ENCODE measurements at places on chromosomes 3 and 15.

DNA sequence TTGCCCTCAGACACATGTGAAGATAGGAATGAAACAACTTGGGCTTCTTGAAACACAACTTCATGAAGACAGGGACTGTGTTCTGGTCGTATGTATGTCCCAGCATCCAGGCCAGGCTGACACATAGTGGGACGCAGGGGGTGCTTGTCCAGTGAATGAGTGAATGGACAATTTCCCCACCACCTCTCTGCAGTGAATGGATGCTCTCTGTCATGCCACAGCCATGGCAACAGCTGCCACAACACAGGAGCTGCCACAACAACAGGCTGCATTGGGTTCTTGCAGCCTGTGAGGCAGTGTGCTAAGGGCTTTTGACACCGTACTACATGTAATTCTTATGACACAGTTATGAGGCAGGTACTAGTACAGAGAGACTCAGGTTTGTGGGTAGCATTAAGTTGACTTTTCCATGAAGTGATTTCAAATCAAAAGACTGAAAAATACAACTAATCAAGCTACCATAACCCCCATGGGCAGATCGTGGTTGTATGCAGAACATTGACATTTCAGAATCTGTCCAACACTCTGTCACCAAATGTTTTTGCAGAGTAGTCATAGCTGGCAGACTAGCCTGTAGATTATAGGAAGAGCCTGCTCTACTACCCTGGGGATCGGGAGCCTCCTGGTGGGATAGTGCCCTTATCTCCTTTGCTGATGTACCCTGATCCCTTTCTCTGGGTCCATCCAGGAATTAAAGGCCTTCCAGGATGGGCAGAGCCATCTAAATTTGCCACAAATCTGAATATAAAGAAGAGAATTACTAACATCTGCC, 40.8 kb downstream of the CLSTN2 start:
- DNase-seq, result no peak

GRCh38 chr3:45381168-45381852, 7.1 kb upstream of the LARS2 start:
- DNase-seq, result no peak

GRCh38 chr3:100516838-100517237, 24.4 kb downstream of the TMEM45A start:
- DNase-seq, result no peak

GRCh38 chr3:163951397-163951987, 1126.8 kb downstream of the SI start:
- DNase-seq, result no peak

- DNase-seq, result no peak
Measured at GRCh38 chr15:35442742-35443141, 103.2 kb downstream of the DPH6 start.

GRCh38 chr15:70196372-70197316, 98.9 kb upstream of the TLE3 start:
- peak; percentile 52 for DNase-seq

- no peak for DNase-seq
Measured at GRCh38 chr3:142892714-142893113, 3.8 kb upstream of the PCOLCE2 start.

- DNase-seq, result no peak
Measured at GRCh38 chr3:57733790-57734189, 22.3 kb upstream of the SLMAP start.

DNA sequence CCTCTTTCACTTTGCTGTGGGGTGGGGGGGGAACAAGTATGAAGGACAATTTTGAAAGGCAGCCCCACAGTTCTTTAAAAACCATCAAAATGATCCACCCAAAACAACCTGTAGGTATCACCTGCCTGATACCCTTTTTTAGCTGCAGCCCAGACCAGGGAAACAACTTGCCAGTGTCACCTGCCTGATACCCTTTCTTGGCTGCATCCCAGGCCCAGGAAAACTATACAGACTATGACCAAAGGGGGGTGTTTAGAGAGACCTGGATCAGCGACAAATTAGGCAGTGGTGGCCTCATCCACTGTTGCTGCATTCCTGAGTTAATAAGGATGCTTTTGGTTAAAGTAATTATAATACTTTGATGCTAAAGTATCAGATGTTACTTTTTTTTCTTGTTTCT, 122.0 kb downstream of the VPS13C start:
- no peak for DNase-seq

DNA sequence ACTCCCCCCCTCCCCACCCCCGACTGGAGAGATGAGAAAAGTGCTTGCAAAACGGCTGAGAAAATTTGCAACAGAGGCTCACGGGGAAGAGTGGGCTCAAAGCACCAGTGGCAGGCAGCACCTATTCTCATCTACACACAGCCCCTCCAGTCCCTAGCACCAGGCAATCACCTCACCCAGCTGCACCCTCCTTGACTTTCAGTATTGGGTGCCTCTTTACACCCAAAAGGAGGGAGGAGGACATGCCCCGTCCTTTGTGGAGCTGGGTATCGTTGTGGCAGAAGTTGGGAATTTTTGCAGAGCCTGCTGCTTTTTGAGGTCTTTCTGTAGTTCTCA, 182.8 kb upstream of the TOPAZ1 start:
- no peak for DNase-seq

DNA sequence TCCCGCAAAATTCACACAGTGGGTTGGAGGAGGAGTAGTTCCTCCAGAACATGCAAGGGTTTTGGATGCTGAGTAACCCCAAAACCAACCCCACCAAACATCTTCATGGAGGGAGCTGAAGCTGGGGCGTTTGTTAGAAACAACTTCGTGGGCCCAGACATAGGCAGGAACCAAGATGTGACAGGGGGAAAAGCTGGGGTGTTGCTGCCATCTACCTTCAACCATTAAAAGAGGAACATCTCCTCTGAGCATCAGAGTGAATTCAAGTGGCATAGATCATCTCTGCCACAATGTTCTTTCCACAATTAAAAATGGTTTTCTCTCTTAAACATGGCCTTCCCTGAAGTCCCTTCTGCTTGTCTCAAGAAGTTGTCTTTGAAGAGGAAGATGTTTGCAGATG, 20.5 kb downstream of the SIDT1 start:
- peak; percentile 45 for DNase-seq

GRCh38 chr3:61448378-61448777, 113.0 kb upstream of the PTPRG start:
- DNase-seq, result no peak

- no peak for DNase-seq
Measured at GRCh38 chr15:92653366-92653765, 2.2 kb downstream of the FAM174B start.

GRCh38 chr3:138473391-138473790, 39.0 kb downstream of the ESYT3 start:
- DNase-seq, result no peak

- no peak for DNase-seq
Measured at GRCh38 chr15:71807691-71808091, 2.7 kb upstream of the NR2E3 start.

GRCh38 chr3:36903119-36903882, 41.6 kb downstream of the TRANK1 start:
- DNase-seq, result no peak

GRCh38 chr15:85120351-85121113, 138.9 kb downstream of the PDE8A start:
- DNase-seq, result no peak

DNA sequence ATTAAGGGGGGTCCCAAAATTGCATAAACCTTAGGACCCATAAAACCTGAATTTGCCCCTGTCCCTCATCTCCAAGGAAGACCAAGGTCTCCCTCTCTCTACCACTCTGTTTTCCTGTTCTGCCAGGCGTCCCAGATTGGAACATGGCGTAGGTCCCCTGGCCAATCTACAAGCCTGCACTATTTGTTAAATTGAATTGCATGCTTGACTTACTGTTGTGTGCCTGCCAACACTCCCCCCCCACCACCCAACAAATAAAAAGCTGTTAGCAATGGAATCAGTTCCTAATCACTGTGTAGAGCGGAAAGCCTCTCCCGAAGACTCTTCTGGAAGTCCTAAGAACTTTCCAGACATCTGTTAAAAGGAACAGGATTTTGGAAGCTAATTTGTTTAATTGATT, 11.7 kb downstream of the CTXND1 start:
- DNase-seq, result no peak

GRCh38 chr3:187831125-187832051, 86.1 kb upstream of the BCL6 start:
- DNase-seq, result no peak

- no peak for DNase-seq
Measured at GRCh38 chr15:51706291-51706690, 25.0 kb downstream of the SCG3 start.

DNA sequence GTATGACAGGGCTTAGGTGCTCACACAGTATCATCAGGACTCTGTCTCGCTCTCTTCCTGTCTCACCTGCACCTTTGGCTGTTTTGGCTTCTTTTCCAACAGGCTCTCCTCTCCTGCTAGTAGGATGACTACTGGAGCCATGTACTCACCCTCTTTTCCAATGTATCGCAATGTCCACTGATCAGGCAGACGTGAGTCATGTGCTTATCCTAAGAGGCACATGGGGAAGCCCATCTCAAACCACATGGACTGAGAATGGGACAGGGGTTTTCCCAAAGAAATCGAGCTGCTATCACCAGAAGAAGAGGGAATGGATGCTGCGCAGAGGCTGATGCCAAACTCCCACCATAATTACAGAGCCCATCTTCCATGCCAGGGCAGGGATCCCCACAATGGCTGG, 180.6 kb downstream of the IL5RA start:
- no peak for DNase-seq

DNA sequence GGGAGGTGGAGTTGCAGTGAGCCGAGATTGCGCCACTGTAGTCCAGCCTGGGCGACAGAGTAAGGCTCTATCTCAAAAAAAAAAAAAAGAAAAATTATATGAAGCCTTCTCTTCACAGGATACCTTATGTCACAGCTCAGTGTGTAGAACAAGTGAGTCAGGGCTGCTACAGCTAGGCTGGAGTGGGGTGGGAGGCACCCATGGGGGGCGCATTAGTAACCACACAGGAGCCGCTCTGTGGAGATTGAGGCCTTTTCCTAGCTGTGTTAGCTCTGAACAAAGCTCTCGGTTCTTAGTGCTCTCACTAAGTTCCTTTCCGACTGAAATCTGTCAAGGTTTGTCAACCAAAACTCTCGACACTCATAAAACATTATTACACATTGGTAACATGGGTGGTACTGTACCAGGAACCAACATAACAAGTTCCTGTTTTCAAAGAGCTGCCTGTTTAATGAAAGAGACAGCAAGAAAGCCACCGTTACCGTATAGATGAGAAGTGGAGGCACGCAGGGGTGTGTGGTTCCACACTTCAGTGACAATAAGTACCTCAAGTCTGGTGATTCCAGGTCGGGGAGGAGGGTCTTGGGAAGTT, 4.5 kb downstream of the LRRC31 start:
- no peak for DNase-seq

GRCh38 chr3:30779686-30780287, 114.7 kb downstream of the GADL1 start:
- peak; percentile 2 for DNase-seq

DNA sequence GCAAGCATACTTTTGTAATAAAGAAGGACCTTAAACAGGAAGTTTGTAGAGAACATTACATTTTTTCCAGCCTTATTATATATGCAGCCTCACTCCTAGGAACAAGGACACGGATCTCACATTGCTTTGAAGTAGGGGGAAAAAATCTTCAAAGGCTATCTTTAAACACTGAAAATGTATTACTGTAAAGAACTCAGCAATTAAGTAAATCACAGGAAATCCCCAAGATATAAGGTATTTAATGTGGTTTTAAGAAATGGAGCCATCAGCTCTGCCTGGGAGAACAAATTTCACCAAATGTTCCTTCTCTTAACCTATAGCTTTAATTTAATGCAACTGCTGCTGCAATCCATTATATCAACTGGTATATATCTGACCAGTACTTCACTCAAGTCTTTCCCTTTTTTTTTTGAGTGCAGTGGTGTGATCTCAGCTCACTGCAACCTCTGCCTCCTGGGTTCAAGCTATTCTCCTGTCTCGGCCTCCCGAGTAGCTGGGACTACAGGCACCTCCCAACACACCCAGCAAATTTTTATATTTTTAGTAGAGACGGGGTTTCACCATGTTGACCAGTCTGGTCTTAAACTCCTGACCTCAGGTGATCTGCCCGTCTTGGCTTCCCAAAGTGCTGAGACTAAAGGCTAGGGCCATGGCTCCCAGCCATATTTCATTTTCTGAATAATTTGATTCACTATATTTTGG, 2.8 kb downstream of the BTLA start:
- DNase-seq, result no peak

- DNase-seq, result no peak
Measured at GRCh38 chr3:157948605-157949383, 157.4 kb downstream of the SHOX2 start.

DNA sequence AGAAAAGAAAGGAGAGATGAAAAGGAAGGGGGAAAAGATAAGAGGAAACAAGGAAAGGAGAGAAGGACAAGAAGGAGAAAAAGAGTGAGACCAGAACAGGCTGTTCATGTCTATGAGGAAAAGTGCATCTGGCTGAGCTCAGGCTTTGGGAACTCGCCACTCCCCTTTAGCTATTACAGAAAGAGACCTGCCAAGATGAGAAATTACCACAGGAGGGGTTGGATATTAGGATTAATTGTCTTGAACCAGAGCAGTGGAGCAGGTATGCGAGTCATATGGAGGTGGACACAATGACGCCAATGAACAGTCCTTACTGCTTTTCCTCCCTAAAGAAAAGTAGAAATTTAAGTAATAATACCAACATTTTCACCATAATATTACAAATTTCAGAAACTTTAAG, 577.0 kb upstream of the ARRDC4 start:
- no peak for DNase-seq

DNA sequence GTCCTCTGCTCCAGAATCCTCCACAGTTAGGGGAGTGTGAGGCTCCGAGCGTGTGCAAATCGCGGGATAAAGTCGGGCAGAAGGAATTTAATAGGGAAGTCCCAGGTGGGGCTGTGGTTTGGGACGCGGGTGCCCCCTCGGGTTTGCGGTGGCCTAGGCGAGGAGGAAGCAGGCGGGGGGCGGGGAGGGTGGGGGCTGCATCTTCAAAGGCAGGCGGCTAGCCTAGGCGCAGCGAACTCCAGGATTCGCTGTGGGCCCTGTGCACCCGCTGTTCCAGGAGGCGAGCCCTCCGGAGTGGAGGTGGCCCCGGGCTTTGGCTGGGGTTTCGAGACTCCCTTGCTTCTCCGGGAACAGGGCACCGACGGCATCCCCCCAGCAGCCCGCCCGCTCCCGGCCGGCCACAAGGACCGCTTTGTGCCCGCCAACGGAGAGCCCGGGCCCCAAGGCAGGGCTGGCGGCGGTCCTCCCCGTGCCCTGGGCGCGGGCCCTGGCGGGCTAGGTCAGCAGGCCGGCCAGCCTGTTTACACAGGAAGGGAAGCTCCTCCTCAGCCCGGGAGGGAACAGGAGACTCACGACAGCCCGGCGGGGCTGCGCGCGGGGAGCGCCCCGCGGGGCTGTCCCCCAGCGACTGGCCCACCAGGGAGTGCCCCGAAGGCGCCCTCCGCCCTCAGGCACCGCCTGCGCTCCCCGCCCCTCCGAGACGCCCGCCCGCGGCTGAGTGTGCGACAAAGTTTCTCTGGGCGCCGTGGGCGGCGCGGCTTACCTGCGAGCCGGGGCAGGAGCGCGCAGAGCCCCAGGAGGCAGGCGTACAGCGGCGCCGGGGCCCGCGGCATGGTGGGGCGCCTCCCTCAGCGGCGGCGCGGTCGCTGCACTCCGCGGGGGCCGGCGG, 753 bp downstream of the ITGB5 start:
- DNase-seq, result no peak

Measured in CD4-positive, alpha-beta T cell treated with Interleukin-1 beta for 1 hour (primary cell).